Esophagus squamous epithelium (tissue), 5 donors: ENCODE measurements at places on chromosomes 6 and 20. TPM values are rescaled to one million over a fixed set of nuclear protein-coding genes. Genes with fewer than 3 reads are reported as not detected.

CALHM6 gene
- 5.3 TPM for total RNA-seq

GRCh38 chr6:82959385-82959941 lies 106.2 kb downstream of the UBE3D start:
- no peak for DNase-seq

DNA sequence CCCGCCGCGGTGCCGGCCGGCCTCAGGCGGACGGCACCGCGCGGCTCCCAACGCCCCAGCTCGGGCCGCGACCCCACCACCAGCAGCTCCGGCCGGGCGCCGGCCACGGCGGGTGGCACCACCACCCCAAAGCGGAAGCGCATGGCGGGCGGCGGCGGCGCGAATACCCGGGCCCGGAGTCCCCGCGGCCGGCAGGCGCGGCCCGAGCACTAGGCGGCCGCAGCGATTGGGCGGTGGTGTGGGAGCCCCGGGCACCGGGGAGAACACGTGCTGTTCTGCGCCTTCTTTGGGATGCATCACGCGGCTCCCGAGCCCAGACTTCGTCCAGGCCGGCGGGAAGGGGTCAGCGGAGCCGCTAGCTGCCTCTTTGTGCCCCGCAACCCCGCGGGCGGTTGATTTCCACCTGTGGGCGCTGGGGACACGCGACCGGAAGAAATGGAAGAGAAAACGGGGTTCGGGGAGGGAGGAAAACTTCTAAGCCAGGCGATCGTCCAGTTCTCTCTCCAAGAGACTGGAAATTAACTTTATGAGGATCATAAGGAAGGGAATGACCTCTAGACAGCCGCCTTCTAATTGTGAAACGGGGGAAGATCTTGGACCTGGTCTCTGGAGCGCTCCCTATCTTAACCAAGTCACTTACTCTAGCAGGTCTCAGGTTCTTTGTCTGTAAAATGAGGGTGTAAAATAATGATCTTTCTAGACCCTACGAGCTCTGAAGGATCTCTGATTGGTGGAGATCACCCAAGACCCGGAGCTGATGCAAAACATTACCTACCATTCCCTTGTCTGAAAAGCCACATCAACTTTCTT lies at the start of gene EPM2A:
Gene EPM2A, minus strand, starts transcription at position 165 of the 810 bp plus-strand sequence. Its CDS starts 22 bp downstream, at position 143.
- peak; percentile 28 for DNase-seq

GRCh38 chr6:139577763-139578604 lies 203.5 kb upstream of the CITED2 start:
- no peak for DNase-seq

GRCh38 chr20:22711971-22712755 lies 127.8 kb upstream of the FOXA2 start:
- no peak for DNase-seq

DNA sequence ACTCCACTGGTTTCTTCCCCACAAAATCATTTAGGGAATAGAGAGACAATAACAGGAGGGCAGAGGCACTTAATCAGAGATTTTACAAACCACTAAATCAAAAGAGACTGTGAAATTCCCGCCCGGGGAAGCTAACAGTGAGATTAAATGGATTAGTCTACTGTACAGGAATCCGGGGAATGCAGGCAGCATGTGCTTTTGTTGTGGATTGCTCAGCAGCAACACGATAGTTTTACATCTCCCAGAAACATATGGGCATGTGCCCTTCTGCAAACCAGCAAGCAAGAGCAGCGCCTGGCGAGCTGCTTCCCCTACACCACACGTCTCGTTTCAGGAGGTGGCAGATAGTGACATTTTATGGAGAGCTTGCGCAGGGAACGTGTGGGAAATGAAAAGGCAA lies 382.3 kb downstream of the CD83 start:
- no peak for DNase-seq

DNA sequence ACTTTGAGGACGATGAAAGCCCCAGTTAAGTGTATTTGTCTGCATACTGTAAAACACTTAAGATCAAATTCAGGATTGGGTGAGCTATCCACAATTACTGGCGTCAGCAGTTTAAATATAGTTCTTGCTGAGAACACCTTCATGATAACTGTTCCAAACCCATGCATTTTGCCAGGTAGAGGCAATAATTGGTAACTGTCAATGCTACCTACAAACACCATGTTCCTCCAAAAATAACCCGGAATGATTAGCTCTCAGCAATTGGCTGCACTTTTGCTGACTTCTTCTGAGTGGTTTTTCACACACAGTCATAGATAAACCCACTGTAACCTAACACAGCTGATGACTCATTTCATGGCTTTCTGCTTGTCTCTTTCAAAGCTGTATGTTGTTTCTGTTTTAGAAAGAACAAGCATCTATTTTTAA lies 1358.6 kb upstream of the GJE1 start:
- no peak for DNase-seq

DNA sequence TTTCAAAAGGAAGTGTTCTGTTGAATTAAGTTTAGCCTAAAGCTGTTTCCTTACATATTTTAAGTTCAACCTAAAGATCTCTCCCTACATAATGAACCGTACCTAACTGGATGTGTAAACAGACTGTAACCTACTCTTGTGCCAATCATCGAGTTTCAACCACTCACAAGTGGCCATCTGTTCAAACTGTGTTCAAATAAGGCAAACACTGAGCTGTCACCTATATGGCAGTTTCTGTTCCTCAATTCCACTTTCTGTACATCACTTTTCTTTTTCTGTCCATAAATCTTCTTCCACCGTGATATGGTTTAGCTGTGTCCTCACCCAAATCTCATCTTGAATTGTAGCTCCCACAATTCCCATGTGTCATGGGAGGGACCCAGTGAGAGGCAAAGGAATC lies 428.6 kb downstream of the HACE1 start:
- no peak for DNase-seq

GRCh38 chr20:51946586-51946985 lies 144.3 kb upstream of the SALL4 start:
- no peak for DNase-seq

DNA sequence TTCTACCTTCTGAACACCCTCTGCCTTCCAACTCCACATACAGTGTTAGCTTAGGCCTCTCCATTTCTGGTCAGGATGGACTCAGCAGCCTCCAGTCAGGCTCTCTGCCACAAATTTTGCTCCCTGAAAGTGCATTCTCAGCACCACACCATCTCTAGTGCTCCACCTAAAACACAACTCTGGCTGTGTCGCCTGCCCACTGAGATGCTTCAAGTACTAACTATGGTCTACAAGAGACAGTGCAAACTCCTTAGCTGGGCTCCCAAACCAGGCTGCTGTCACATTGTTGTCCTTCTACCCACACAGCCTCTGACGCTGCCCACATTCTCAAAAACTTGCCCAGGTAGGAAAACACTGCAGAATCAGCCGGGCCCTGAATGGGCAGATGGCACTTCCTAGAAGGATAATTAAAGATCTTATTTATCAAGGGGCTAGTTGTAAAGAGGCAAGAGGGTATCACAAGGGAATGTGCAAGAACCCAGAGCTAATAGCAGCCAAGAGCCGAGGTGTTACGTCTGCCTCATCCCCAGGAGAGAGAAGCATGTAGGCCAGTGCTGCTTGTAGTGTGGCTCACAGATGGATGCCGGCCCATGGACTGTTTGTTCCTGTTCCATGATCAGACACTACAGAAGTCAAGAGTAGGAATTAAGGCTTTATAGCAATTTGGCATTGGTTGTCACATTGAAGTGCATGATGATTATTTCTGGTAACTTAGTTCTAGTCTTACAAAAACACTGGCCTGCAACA lies 189.7 kb downstream of the LRFN2 start:
- no peak for DNase-seq

GRCh38 chr6:167428664-167429333 lies 103.9 kb downstream of the TTLL2 start:
- DNase-seq, result no peak

GRCh38 chr6:31559606-31559957 lies 12.2 kb downstream of the NFKBIL1 start:
- DNase-seq, result no peak
